Fibroblast of lung (primary cell): ENCODE measurements at places on chromosomes 6 and 20. TPM values are rescaled to one million over a fixed set of nuclear protein-coding genes. Genes with fewer than 3 reads are reported as not detected.

The CDH22 gene
- not detected in 2 replicates for total RNA-seq

The F13A1 gene
- total RNA-seq = under 0.01 TPM in 1 of 2 replicates, not detected in the other

The RAET1G gene
- total RNA-seq = 3.3 and 8.8 TPM in 2 replicates

The TBX18 gene
- total RNA-seq = 0.33 and 0.77 TPM in 2 replicates

The SLC4A11 gene
- total RNA-seq = 0.51 and 1.7 TPM in 2 replicates

The SLC17A9 gene
- total RNA-seq = 3.3 and 6.4 TPM in 2 replicates

The CTCFL gene
- not detected in 2 replicates for total RNA-seq

The PSORS1C1 gene
- 0.66 and 1.8 TPM in 2 replicates for total RNA-seq

The GABRR1 gene
- total RNA-seq = not detected in 2 replicates

The SLPI gene
- total RNA-seq = 0.17 and 0.77 TPM in 2 replicates

The RAB44 gene
- total RNA-seq = under 0.01 TPM in 2 replicates

The OR2J3 gene
- total RNA-seq = not detected in 2 replicates

The ADGRF5 gene
- total RNA-seq = under 0.01 and 0.26 TPM in 2 replicates

The GSTA4 gene
- total RNA-seq = 44.9 and 54.0 TPM in 2 replicates

The OLIG3 gene
- total RNA-seq = not detected in 2 replicates

The LY86 gene
- total RNA-seq = not detected in 2 replicates

The CD83 gene
- 1.3 and 5.0 TPM in 2 replicates for total RNA-seq

The NRSN1 gene
- not detected in 2 replicates for total RNA-seq

The FAM209B gene
- total RNA-seq = not detected in 2 replicates

The NMBR gene
- under 0.01 TPM in 1 of 2 replicates, not detected in the other for total RNA-seq
